ENCODE measurements at places on chromosomes 16 and 17. TPM values are rescaled to one million over a fixed set of nuclear protein-coding genes. Genes with fewer than 3 reads are reported as not detected.

SPOP gene
- total RNA-seq, result 52.5 TPM

CPHXL2 gene
- not detected for total RNA-seq

KRT9 gene
- total RNA-seq, result not detected

MYH11 gene
- not detected for total RNA-seq

CACNB1 gene
- total RNA-seq, result 5.0 TPM

CLDN7 gene
- total RNA-seq, result 60.3 TPM

CD7 gene
- total RNA-seq, result 0.53 TPM
